HCT116 (cell line): ENCODE measurements at places on chromosomes 4 and X. TPM values are rescaled to one million over a fixed set of nuclear protein-coding genes. Genes with fewer than 3 reads are reported as not detected.

Gene ADGRG4
- not detected for total RNA-seq

Gene FAM236C
- not detected for total RNA-seq

Gene C4orf36
- 1.8 TPM for total RNA-seq

Gene TLR2
- 0.12 TPM for total RNA-seq

Gene CMC4
- 5.3 TPM for total RNA-seq
